ENCODE measurements at places on chromosomes 16 and 17. TPM values are rescaled to one million over a fixed set of nuclear protein-coding genes. Genes with fewer than 3 reads are reported as not detected.

NEK8 gene
- total RNA-seq: 4.7 TPM

ZNF423 gene
- total RNA-seq: 0.05 TPM

MMP2 gene
- total RNA-seq: 9.5 TPM

TNFRSF17 gene
- not detected for total RNA-seq

DHRS7C gene
- not detected for total RNA-seq

ADAP2 gene
- total RNA-seq: 3.2 TPM

Measured in A549 treated with GW870086 at 1 μM for 4 hours (cell line).